ENCODE measurements at places on chromosomes 6 and 20.

DNA sequence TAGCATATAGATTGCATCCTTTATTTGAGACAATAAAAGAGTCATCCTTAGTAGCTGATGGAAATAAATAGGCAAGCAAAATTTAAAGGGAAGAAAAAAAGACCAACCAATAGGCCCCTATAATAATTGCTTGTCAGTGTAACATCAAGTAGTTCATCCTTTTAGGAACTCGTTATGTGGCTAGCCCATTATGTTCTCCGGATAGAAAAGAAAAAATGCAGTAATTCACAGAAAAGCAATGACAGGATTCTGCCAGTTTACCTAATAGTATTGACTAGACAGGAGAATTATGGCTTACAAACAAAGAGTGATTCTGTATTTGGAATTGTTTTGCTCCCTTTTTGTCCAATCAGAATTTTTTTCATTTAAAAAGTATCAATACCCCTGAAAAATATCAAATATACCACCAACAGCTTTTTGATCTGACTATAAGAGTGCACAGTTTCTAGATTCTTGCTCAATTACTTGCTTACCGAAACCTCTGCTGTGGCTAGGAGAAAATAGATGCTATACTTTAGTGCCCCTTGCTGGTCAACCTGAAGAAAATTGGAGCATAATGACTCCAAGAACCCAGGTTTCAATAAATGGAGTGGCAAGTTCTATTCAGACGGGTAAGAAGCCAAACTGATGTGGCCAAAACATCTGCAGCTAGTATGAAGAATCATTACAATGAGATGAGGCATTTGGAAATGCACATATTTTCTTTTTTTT lies 91.5 kb upstream of the SASH1 start:
- peak; percentile 21 for DNase-seq

DNA sequence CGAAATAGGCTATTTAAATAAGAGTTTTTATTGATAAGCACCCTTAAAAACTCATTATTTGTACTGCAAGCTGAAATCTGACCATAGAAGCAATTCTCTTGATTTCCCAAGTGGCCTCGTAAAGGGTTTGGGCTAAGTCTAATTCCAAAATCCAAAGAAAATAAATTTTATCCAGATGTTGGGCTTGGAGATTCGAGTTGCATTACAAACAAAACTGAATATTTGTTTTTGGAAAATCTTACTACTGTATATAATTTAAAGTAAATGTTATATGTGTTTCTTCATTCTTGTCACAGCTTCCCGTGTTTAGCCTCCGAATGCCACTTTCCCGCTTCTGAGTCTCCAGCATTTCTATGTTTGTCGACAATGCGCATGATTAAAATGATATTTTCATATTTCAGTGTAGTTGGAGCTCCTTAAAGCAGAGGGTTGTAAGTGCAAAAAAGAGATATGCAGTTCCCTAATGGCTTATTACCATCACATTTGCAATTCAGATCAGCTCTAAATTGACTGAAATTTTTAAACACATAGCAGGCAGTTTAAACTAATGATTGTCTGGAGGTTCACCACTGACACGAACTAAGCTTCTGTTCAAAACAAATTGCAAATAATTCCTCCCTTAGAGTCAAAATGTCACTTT lies 47.0 kb downstream of the PRL start:
- DNase-seq = no peak

GRCh38 chr20:13119583-13119982 lies 101.5 kb upstream of the ISM1 start:
- DNase-seq = peak; percentile 28

DNA sequence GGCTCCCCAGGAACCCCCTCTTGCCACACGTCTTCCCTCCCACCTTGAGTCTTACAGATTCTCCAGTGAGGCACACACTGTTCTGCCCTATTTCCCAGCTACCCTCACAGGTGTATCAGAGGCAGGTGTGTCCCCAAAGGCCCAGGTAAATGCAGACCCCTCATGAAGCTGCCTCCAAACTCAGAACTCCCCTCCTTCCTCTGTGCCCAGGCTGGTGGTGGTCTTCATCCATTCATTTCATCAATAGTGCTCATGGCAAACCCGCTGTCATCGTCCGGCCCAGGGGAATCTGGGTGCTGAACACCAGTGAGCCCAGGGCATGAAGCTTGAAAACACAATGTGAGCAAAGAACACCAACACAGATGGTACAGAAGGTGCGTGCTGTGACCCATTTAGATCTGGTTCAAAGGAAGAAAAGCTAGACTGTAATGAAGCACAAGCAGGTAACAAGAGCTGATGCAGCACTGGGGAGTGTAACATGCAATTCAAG lies 213.1 kb downstream of the SYNDIG1 start:
- DNase-seq = no peak

- no peak for DNase-seq
These were observed 10.9 kb downstream of the HIVEP2 start for GRCh38 chr6:142934106-142934505.

DNA sequence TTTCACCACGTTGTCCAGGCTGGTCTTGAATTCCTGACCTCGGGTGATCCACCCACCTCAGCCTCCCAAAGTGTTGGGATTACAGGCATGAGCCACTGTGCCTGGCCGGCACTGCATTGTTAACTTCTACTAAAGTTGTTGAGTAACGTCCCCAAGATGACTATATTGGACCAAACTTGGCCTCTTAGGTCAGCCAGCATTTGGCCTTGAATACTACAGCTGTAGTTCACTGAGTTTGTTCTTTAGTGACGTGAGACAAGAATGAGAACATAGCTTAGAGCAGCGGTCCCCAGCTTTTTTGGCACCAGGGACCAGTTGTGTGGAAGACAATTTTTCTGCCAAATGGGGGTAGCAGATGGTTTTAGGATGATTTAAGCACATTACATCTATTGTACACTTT lies 237.1 kb downstream of the TBC1D7 start:
- no peak for DNase-seq

DNA sequence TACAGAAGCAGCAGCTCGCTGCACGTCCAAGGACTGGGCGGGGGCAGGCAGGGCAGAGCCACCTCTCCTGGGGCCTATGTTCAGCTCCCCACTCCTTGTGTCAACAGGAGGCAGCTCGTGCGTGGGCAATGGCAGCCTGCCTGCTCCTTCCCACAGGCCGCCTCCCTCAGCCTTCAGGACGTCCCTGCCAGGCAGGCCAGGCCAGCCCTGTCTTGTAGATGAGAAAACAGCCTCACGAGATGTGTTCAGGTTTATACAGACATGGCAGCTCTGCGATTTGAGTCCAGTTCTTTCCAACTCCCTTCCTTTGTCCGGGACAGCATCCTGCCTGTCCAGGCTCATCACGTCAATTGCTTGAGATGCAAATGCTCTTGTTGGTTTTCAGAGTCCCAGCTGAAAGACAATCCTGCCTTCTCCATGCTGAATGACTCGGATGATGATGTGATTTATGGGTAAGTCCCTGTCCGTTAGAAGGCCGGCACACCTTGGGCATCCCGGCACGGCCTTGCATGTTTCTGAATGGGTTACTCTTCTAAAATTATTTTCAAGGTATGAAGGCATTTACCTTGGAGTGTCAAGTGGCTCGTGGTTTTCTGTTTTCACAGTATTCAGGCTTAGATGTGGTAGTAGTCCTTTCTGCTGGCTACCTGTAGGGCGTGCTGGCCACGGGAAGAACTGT lies 13.5 kb downstream of the DYNLT1 start:
- no peak for DNase-seq

- no peak for DNase-seq
These were observed 5.8 kb upstream of the SDCBP2 start for GRCh38 chr20:1334761-1335160.

- DNase-seq = no peak
These were observed 71.8 kb upstream of the CENPW start for GRCh38 chr6:126268092-126268491.

GRCh38 chr6:78093906-78094305 lies 441.1 kb downstream of the MEI4 start:
- DNase-seq = no peak

DNA sequence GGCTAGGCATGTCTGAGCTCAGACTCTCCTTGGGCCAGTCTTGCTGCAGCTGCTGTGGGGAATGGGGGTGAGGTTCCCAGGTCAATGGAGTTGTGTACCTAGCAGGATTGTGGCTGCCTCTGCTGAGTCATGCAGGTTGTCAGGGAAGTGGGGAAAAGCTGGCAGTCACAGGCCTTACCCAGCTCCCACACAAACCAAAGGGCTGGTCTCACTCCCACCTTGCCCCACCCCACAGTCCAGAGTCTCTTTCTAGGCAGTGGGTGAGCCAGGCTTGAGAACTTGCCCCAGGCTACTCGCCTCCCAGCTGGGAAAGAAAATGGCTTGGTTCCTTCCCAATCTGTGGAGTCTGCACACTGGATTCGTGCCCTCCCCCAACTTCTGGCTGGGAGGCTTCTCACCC lies 65.7 kb downstream of the SCP2D1 start:
- DNase-seq = no peak

- DNase-seq = no peak
These were observed 437.8 kb downstream of the CDH26 start for GRCh38 chr20:60395991-60396390.

DNA sequence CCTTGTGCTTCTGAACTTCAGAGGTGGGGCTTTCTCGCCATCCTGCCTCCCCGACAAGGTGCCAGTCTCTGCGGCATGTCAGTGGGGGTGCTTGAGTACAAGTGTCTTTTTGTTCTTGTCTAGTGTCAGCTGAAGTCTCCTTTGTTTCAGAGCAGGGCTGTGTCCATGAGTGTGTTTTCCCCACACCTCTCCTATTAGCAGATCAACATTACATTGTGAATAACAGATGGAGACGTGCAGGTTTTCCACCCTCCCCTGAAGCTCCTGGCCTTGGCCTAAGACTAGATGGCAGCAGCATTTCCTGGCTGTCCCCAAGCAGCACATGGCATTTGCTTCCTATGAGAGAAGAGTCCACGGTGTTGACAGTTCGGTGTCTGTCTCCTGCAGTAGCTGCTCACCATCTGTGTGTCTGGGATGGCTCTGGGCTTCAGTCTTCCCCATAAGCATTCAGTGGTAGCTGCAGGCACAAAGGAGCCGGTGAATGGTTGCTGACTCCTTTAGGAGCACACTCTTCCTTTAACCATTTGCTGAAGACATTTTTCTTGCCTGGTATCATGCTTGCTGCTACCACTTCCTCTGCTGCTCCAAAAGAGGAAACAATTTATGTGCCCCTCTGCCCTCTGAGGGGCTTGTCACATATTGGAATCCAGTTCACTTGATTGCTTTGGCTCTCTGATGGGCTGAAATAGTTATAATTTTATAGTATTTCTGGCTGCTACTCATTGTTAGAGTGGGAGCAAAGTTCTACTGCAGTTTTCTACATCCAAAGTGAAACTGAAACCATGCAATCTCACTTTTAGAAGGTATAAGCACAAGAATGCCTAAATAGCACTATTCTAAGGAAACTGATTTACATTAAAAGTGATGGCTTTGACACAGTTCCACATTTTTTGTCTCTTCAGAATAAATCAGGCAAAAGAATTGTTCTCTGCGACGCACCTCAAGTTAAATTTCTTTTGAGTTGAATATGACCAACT lies 913.0 kb downstream of the C6orf118 start:
- no peak for DNase-seq

- no peak for DNase-seq
These were observed 368.5 kb downstream of the TBC1D32 start for GRCh38 chr6:120965814-120966213.

DNA sequence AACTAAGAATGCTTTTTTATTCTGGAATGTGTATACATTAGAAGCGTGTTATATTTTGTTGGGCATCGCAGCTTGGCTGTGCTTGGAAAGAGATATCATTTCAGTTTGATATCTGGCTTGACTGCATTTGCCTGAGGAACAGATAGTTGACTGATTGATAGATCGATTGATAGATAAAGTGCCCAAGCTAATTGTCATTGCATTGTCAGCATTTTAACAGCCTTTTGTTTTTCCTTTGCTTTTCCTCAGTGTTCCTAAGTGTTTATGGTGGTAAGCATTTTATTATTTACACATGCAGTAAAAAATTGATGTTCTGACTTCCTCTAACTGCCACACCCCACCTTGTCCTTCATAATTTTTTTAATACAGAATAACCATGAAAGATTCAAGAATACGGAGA lies 180.9 kb upstream of the GRIK2 start:
- no peak for DNase-seq

DNA sequence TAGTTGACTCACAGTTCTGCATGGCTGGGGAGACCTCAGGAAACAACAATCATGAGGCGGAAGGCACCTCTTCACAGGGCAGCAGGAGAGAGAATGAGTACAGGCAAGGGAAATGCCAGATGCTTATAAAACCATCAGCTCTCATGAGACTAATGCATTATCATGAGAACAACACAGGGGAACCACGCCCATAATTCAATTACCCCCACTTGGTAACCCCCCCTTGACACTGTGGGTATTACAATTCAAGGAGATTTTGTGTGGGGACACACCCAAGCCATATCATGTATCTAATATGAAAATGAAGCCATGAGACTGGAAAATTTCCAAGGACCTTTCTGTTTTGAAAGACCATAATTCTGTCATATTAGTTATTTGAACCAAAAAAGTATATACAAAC lies 342.4 kb upstream of the PLCB4 start:
- no peak for DNase-seq

- DNase-seq = no peak
These were observed 21.6 kb downstream of the KIAA1586 start for GRCh38 chr6:57068061-57068460.

- DNase-seq = no peak
These were observed 14.2 kb upstream of the ATRN start for GRCh38 chr20:3456648-3457047.

- DNase-seq = no peak
These were observed 13.8 kb downstream of the BRD2 start for GRCh38 chr6:32982084-32982701.

DNA sequence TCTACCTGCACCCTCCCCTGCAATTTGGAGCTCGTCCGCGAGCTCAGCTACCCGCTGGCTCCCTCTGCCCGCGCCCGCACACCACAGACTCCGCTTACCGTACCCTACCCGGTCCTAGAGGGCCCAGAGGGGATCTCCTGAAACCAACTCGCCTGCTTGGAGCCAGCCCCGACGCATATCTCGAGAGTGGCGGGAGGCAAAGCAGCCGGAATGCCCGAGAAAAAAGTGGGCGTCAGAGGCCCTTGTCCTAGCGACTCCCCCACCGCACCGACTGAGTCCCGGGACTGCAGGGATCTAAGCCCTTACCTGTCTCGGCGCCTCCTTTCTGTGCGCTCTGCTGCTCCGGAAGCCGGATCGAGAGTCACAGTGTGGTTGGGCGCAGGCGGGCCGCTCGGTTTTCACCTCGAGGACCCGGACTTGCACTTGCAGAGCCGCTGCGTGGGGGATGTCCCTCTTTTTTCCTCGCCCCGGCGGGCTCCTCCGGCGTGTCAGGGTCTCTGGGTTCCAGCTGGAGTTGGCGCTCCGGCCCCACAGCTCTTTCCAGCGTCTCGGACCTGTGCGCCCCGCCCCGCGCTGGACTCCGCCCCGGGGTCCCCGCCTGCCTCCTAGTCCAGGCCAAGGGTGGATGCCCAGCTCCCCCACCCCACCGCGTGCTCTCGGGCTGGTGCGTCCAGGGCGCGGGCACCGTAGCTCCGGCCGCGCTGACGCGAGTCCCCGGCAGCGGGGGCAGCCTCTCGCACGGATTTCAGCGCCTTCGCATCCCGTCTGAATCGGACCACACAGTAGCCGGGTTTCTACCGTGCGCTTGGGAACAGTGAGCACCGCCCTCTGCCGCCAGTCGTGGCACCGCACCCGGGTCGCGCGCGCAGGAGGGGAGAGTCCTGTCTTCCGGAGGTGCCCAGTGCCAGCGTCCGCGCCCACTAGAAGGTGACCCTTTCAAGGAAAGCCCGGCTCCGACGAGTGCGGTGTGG lies at the start of gene PROKR2:
PROKR2 (minus strand) TSS at position 767 of the 971 bp plus-strand sequence. CDS start 2,585 bp downstream, outside the sequence.
- no peak for DNase-seq

- no peak for DNase-seq
These were observed 174.6 kb downstream of the GMPR start for GRCh38 chr6:16412982-16413381.

All from amniotic stem cell (primary cell).